ENCODE measurements at places on chromosomes 5 and 9.

GRCh38 chr9:91978740-91979414 lies 28.8 kb upstream of the ROR2 start:
- DNase-seq: peak; percentile 53

- DNase-seq: no peak
Observed at GRCh38 chr5:147448766-147449165, 61.1 kb downstream of the DPYSL3 start.

DNA sequence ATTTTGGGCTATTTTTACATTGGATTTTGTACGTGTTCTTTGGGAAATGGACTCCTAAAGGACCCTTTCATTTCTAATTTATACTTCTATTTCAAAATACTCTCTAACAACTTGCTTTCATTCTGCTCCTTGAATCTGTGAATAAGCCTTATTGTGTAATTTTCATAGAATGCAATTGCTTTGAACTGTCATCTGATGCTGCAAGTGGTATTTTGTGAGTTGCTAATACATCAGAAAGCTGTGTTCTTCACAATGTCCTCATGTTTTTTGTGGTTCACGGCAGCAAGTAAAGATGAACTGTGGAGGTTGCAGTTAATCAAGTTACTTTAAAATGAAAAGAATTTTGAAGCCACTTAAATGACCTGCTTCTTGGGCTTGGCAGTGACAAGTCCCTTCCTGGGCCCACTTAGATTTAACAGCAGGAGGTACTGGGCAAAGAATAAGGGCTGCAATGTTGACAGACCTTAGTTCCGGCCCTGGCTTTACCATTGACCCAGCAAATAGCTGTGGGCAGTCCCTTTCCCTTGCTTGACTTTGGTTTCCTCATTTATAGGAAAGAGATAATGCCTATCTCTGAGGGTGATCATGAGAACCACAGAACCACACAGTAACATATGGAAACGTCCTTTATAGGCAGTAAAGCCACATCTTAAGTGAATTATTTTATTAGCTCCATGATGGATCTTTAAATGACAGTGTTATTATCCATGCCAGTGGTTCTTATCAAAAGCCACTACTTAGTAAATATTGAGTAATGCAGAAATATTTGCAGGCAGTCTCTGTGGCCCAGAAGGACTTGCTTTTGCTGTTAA lies 54.8 kb downstream of the IQGAP2 start:
- DNase-seq: no peak

DNA sequence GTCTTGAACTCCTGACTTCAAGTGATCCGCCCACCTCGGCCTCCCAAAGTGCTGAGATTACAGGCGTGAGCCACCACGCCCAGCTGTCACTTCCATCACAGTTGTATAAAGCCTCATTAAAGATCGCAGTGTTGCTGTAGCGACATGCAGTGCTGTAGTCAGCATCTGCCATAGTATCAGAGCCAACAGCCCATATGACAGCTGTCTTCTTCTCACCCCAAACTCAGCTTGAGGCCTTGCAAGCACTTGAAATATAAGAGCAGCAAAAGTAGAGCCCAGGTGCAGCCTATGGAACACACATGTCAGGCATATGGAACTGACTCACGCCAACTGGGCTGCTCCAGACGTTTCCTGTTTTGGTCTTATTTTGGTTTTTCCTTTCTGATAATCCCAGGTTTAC lies 167.8 kb downstream of the TRIO start:
- DNase-seq: no peak

GRCh38 chr9:125412166-125412565 lies 150.5 kb downstream of the GAPVD1 start:
- no peak for DNase-seq

- DNase-seq: no peak
Observed at GRCh38 chr5:52497133-52497693, 290.5 kb upstream of the ITGA1 start.

DNA sequence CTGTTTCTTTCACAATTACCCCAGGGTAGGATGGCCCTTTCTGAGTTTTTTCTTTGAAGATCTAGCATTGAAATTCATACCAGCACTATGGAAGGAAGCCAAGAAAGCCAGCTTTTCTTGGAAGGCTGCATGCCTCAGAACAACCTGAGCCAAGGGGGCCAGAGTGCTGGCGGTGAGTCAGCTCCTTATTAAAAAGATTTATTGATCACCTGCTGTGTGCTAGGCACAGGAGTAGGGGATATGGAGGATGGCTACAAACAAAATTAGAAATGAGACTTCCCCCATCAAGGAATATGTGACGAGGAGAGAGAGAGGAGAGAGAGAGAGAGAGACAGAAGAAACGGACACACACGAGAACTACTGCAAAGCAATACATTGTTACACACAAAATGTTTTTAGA lies 184.6 kb upstream of the PUM3 start:
- DNase-seq: no peak

DNA sequence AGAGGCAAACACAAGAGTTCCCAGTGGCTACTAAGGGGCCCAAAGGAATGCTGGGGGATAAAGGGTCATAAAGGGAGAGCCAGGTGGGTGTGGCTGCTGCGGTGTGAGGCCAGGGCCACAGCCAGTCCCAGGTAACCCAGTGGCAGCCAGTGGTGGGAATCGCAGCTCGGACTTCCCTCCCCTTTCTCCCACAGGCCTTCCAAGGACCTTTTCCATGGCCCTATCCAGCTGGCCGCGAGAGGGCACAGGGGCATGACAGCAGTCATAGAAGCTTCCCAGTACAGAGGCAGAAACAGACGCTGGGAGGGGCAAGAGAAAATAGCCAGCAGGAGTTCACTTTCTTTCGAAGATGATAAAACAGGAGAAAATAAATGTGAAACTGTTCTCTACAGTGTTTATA lies 257.6 kb downstream of the SEMA5A start:
- peak; percentile 29 for DNase-seq

GRCh38 chr9:99226054-99226453 lies 4.0 kb downstream of the SEC61B start:
- no peak for DNase-seq

DNA sequence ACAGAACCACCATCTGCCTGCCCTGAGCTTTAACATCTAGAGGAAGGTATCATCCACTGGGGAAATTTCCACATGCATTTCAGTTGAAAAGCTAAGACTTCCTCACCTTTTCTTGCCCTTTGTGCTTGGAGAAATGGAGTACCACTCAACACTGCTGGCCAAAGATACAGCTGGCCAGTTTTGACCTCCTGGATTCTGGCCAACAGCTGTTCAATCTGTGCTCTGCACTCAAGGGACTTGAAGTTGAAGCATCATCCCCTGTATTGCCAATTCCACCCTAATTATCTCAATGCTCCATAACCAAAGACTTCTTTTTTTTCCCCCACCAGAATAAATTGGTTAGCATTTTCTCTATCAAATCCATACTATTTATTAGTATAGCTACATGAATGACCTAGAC lies 70.4 kb upstream of the PRDM9 start:
- no peak for DNase-seq

- DNase-seq: no peak
Observed at GRCh38 chr9:97592126-97592525, 41.0 kb downstream of the TSTD2 start.

DNA sequence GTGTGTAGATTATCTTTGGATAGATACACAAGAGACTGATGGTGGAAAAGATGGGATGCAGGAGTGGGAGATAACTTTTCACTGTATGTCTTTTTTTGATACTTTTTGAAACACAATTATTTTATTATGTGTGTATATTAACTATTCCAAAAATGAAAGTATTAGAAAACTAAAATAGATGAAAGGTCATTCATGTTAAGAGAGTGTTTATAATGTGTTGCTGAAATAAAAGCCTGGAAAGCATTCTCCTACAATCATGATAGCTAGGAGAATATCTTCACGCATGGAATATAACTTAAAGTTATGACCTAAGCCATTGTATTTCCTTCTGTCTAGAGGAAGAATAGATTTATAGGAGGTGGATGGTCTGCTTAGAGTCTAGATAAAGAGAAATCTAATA lies 154.8 kb upstream of the MAST4 start:
- DNase-seq: no peak

- DNase-seq: no peak
Observed at GRCh38 chr9:97518909-97519307, 17.4 kb downstream of the TMOD1 start.

DNA sequence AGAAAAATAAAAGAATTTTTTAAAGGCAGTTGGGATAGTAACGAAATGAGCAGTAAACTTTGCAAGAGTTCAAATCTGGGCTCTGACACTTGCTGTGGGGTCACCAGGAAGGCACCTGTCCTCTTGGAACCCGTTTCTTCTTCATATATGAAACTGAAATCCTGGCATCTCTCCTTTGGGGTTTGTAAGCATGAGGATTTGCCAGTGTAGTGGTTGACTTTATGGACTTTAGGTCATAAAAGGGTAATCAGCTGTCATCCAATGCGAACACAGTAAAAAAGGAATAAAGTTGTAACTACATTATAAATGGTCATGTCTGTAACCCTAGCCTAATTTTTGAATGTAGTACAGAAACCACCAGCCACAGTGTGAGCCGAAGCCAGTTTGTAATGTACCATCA lies 1.3 kb downstream of the RAB14 start:
- no peak for DNase-seq

- no peak for DNase-seq
Observed at GRCh38 chr9:92950359-92950955, 3.1 kb downstream of the FGD3 start.

DNA sequence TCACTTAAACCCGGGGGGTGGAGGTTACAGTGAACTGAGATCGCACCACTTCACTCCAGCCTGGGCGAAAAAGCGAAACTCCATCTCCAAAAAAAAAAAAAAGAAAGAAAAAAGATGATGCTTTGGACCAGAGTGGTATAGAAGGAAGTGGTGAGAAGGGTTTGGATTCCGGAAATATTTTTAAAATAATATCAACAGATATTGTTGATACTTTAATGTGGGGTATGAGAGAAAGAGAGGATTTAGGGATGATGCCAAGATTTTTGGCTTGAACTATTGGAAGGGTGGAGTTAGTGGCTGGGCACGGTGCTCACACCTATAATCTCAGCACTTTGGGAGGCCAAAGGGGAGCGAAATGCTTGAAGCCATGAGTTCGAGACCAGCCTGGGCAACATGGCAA lies 49.6 kb upstream of the PLIN2 start:
- DNase-seq: no peak

DNA sequence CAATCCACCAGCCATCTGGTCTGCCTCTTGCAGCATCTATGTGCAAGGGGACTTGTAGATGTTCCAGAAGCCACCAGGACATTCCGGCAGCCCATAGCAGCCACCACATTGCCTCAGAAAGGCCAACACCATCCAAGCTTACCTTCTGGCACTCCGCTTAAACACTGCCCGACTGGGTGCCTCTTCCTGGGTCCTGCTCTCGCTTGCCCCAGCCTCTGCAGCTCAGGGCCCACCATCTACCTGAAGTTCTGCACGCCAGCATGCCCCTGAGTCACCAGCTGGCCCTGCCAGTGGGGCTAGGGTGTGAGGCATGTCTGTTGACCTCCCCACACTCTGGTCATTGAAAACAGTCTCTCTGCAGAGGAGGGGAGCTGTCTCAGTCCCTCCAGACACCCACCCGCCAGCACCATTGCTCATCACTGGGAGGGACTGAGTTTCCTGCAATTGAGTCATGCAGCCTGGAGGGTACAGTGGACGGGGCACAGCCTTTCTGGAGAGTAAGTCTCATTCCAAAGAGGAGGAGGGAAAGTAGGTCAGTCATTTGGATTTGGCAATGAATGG lies 16.9 kb upstream of the COL5A1 start:
- peak; percentile 2 for DNase-seq

DNA sequence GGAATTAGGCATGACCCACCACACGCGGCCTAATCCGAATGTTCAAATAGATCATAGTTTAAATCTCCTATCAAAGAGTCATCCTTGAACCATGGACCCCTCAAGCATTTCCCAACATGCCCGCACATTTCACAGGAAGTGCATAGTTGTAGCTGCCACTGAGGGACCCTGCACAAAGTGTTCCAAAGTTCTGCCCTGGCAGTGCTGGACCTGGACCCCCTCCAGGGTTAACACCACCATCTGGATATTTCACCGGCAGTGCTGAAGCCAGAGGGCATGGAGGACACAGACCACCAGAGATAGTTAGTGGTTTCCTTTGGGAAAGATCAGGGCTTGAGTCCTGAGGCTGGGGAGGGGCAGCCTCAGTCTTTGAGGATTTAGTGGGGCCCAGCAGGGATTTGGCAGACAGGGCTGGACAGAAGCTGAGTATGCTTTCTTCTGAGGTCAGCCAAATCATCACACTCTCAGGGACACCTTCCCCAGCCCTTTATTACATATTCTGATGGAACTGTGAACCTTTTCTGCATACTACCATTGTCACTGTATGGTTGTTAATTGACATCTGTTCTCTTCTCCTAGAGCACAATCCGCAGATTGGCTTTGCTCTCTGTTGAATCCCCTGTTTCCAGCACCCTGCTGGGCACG lies 143.6 kb upstream of the EFNA5 start:
- DNase-seq: no peak

DNA sequence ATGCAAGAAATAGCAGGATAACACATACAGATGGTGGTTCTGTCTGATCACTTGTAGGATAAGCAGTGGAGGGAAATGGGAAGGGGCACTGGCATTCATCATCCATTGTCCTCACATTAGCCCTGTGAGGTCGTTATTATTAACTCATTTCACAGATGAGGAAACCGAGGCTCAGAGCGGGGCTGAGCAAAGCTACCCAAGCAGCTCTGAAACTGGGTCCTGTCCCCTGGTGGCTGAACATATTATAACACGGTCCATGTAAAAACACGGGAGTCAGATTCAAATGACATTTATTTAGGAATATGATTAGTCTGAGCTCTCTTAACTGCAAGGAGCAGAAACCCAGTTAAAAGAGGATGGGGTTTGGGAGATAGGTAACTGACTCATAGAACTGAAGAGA lies 43.1 kb downstream of the HRH2 start:
- DNase-seq: peak; percentile 9

- peak; percentile 31 for DNase-seq
Observed at GRCh38 chr5:63960646-63961045, 1.6 kb downstream of the HTR1A start.

DNA sequence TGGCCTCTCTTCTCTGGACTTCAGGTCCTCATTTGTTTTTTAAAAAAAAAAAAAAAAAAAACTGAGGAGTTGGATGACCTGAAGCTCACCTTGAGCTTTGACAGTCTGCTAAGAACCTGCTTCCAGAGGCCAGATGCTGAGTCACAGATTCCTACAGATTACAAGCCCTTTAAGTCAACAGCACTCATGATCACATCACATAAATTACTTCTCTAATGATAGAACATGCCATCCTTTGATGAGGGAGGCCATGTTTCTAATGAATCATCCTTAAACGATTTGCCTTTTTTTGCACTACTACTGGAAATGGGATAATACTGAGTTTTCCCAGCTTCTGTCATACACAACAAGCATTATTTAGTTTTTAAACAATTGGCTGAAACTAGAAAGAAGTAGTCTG lies 34.2 kb upstream of the MYOT start:
- no peak for DNase-seq

DNA sequence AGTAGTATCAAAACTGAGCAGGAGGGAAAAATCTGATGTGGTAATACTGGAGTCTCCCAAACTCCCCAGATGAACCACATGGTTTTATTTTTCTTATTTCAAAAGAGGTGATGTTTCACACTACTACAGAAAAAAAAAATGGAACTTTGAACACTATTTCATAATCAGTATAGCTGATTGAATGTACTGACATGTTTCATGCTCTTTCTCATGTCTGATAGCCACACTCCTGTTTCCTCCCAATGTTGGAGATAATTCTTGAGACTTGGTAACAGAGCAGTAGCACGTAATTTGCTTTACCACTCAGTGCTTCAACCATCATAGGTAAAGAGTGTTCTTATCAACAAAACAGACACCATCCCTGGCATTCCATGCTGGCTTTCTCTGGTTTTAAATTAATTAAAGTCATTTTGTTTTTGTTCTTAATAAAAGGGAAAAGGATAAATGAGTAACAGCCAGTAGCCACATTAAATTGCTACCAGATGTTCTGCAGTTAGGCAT lies 85.2 kb downstream of the MUSK start:
- no peak for DNase-seq
